Esophagus mucosa (tissue), 1 donor: ENCODE measurements at places on chromosomes 1 and 21. TPM values are rescaled to one million over a fixed set of nuclear protein-coding genes. Genes with fewer than 3 reads are reported as not detected.

GRCh38 chr1:201764166-201764565 lies 64.8 kb upstream of the IPO9 start:
- no peak for ATAC-seq

KAZN gene
- 33.9 TPM for total RNA-seq

FAM78B gene
- 0.88 TPM for total RNA-seq

DNA sequence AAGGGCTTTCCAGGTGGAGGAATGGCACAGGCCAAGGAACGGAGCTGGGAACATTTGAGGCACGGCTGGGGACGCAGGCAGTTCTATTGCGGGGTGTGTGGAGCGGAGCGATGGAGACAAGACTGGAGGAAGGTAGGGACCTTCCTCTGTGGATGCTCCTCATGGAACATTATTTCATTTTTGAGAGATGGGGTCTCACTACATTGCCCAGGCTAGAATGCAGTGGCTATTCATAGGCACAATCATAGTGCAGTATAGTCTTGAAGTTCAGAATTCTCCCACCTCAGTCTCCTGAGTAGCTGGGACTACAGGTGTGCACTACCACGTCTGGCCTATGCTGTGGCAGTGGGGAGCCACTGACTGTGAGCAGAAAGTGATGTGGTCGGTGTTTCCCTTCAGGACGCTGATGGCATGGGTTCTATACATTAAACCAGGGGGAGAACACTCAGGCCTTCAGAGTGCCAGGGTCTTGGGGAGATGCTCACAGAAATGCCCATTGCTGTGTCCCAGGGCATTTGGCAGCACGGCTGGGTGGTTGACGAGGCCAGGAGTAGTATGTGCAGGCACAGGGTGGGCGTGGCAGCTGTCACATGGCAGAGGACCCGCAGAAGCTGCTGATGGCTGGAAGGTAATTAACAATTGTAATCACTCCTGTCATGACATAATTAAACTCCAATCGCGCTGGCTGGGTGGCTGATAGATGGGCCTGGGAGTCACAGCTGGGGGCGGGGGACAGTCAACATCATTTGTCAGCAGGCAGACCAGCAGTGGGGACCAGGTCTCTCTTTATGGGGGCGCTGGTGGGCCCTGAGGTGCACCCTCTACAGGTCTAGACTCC lies 40.8 kb upstream of the ACOT11 start:
- ATAC-seq = no peak

GRCh38 chr1:88647249-88647645 lies 36.8 kb upstream of the PKN2 start:
- ATAC-seq = peak; percentile 91

GRCh38 chr21:44297525-44298290 lies 2.1 kb upstream of the PFKL start:
- peak; percentile 47 for ATAC-seq

POLR3GL gene
- 6.1 TPM for total RNA-seq

TAF12 gene
- total RNA-seq = 16.5 TPM

GRCh38 chr1:174049514-174049913 lies 27.4 kb upstream of the RC3H1 start:
- no peak for ATAC-seq

DNA sequence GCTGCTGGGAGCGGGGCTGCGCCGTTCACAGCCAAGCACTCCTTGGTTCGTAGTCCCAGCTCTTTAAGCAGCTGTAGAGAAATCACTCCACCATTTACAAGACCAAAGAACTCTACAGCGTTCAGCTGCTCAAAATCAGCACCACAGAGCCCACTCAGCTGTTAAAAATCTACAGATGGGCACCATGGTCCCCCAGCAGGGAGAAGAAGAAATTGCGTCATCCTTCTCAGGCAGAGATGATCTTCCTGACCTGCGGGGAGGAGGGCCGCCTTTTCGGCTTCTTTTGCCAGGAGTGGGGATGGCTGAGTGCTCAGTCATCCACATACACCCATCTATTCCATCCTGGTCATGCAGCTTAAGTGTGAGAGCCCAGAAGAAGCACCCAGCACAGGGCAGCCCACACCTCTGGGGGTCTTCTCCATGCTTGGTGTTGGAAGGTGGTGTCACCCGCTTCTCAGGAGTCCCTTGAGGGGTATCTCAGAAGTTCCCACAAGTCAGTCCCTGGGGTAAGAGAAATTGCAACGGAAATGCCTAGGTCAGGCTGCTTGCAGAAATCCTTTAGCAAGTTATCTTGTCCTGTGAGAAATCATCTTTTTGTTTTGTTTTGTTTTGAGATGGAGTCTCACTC lies 163.8 kb downstream of the NPHP4 start:
- no peak for ATAC-seq

- ATAC-seq = no peak
Measured at GRCh38 chr1:221117133-221117532, 237.9 kb downstream of the HLX start.

SGIP1 gene
- 1.4 TPM for total RNA-seq

DNA sequence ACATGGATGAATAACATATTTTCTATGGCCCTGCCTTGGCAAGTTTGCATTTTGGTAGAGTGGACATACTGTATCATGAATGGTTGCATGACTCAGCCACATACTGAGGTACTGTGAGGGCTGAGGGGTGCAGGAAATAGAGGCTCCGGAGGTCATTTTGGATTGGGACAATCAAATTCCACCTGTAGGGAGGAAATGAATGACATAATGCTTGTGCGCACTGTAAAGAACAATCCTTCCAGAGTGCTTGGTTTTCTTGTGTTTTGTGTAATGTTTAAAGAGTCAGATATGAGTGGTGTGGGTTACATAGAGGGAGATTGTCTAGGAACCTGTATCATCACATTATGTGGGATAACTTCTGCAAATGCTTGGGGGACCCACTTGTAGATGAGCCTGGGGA lies 329.9 kb upstream of the PROX1 start:
- no peak for ATAC-seq

GRCh38 chr1:4072481-4073153 lies 172.5 kb upstream of the C1orf174 start:
- ATAC-seq = no peak

VCAM1 gene
- total RNA-seq = 1.0 TPM

DNA sequence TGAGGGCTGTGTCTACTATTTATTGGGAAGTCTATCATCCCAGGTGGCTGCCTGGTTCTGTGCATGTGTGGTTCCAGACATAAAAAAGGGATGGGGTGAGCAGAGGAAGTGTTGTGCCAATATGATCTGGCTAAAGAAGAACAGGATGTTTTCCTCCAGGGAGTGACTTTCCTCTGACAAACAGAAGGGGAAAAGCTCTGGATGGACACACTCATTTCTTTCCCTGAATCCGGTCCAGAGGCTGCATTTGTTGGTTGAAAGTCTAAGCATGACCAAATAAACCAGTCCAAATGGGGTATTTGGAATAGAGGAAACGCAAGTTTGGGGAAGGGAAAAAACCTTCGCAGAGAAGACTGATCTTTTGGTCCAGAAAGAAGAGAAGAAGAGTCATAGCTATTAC lies 12.7 kb downstream of the GREM2 start:
- ATAC-seq = no peak

PLPPR5 gene
- not detected for total RNA-seq

DNA sequence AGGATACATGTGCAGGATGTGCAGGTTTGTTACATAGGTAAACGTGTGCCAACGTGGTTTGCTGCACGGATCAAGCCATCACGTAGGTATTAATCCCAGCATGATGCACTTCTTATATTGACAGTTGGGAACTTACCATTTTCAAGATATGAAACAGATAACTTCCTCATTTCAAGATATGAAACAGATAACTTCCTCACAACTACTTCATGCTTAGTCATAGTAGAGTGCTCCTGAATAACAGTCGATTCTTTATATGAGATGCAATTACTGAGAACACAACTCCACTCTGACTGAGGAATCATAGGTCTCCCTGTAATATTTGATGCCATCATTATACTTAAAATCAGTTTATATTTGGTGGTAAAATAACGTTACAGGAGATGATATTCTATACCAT lies 1124.3 kb downstream of the AMY1C start:
- ATAC-seq = no peak
